ENCODE measurements at places on chromosomes 4 and X.

DNA sequence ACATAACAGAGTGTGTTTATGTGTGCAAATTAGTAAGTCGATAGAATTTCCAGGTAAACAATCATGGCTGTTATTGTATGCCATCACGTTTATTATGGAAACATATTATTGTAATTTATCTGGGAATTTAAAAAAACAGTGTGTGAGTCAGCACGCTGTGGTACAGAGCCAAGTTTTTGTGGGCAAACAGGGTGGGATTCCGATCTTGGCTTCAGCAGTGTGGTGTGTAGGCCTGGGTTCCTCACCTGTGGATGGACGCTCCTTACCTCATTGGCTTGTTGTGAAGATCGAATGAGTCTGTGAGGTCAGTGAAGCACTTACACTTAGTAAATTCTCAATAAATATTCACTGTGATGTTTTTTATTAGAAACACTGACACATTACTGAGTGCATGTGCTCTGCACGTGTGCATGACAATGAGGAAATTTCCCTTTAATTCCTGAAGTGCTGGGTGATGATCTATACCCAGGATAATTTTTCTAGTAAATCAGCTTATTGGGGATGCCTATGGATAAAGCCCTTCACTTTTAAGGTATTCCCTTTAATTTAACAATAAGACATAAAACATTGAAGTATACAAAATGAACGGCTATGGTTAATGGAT is 36.4 kb downstream of the SLIT2 start:
- no peak for DNase-seq

GRCh38 chr4:304969-305680 is at the start of gene ZNF732:
ZNF732 (minus strand) TSS chr4:305474; CDS start chr4:305310, 164 bp downstream.
- peak; percentile 46 for DNase-seq

DNA sequence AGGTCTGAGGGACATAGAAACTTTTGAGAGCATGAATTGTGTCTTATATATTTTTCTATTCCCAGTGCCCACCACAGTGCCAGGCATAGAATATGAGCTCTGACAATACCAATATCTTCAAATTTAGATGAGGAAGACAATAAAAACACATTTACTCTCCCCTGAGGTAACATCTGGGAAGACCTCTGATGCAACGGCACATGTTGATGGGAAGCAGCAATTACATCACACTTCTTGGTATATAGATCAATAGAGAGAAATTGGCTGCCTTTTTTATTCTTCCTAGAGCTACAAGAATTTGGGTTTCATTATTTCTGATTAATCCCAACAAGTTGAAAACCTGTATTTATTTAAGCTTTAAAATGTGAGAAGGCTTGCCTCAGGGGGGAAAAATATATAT is 67.4 kb upstream of the SMAD1 start:
- DNase-seq = no peak

GRCh38 chr4:107988763-107989035 is 990 bp upstream of the HADH start:
- DNase-seq = no peak

GRCh38 chr4:156248917-156249316 is 295.3 kb upstream of the CTSO start:
- no peak for DNase-seq

DNA sequence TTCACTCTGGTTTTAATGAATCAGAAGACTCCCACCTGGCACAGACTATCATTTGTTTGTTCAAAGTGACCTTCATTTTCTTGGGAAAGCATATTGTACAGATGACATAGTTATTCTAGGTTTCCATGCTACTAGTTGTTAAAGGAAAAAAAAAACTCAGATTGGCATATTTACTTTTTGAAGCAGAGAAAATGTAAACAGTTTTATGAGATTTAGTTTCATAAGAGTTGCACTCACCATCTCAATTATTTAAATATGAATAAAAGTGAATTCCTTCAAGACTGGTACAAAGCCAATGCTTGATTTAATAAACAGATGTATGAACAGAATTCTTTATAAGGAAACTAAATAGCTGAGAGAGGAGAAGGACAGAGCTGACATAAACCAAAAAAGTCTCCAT is 280.3 kb upstream of the UGT8 start:
- no peak for DNase-seq

- no peak for DNase-seq
Measured at GRCh38 chrX:24259544-24260240, 54.2 kb downstream of the SUPT20HL2 start.

DNA sequence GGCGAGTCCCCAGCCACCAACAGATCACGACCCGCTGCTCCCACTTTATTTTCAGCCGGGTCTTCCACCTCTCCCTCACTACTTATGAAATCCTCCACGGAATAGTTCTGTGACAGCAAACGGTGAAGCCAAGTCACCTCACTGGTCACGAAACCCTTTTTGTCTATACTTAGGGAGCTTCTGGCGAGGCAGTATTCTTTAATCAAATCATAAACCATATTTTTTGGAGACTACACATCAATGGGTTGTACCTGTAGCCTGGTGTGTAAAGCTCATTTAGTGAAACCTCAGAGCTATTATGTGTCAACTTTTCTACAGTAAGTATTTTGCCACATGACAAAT is 809 bp upstream of the H2AZ1 start:
- no peak for DNase-seq

DNA sequence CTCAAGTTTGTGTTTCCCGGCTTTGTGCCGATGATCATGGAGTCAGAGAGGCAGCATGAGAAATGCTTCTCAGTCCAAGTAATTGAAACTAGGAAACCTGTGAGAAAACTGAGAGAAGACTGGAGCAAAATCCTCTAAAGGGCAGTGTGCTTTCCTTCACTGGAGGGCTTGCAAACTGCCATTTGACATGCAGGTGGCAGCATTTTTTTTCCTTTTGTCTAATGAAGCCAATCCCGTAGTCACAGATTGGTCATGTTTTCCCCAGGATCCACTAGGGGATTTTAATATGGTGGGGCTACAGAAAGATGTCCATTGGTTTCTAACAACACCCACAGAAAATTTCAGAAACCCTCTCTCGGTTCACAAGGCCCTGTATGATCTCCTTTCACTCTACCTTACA is 117.4 kb upstream of the NUDT10 start:
- DNase-seq = no peak

GRCh38 chr4:131367441-131367840 is 1781.7 kb upstream of the PCDH10 start:
- DNase-seq = no peak

- no peak for DNase-seq
Measured at GRCh38 chr4:91087743-91088142, 960.5 kb downstream of the CCSER1 start.

GRCh38 chrX:119067023-119067739 is 5.6 kb upstream of the CT47C1 start:
- peak; percentile 0 for DNase-seq

GRCh38 chr4:41448934-41449333 is 89.0 kb upstream of the LIMCH1 start:
- no peak for DNase-seq

- no peak for DNase-seq
Measured at GRCh38 chr4:10289538-10289906, 167.7 kb downstream of the ZNF518B start.

DNA sequence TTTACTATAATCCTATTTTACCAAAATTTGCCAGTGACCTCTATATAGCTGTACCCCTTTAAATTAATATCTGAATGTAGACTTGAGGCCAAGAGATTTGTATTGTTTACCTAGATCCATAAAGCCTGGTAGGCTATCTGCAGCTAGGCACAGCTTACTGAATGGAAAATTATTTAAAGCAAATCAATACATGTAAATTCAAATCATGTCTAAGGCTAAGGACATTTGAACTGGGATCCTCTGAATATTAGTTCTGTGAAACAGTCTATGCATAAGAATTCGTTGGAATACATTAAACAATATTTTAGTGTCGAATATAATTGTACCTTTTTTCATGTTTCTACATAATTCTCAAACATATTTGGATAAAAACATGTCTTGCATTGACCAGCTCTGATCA is 1.6 kb downstream of the UGT2A3 start:
- DNase-seq = no peak

GRCh38 chrX:110241816-110242215 is 76.1 kb downstream of the AMMECR1 start:
- DNase-seq = peak; percentile 5

GRCh38 chr4:95181243-95181995 is 367.4 kb downstream of the UNC5C start:
- no peak for DNase-seq

GRCh38 chr4:28226962-28227361 is 1366.3 kb downstream of the STIM2 start:
- DNase-seq = no peak

DNA sequence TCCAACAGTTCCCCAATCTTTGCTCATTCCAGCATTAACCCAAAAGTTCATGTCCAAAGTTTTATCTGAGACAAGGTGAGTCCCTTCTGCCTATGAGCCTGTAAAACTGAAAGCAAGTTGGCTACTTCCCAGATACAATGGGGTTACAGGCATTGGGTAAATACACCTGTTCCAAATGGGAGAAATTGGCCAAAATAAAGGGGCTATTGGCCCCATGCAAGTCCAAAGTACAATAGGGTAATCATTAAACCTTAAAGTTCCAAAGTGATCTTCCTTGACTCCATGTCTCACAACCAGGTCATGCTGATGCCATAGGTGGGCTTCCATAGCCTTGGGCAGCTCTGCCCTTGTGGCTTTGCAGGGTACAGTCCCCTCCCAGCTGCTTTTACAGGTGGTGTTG is 511.7 kb upstream of the KLHL4 start:
- no peak for DNase-seq
